NCI-H526 (cell line): ENCODE measurements at places on chromosomes 3 and 15.
A peak's percentile ranks its signal among the peaks of the same experiment; 100 is the strongest.

DNA sequence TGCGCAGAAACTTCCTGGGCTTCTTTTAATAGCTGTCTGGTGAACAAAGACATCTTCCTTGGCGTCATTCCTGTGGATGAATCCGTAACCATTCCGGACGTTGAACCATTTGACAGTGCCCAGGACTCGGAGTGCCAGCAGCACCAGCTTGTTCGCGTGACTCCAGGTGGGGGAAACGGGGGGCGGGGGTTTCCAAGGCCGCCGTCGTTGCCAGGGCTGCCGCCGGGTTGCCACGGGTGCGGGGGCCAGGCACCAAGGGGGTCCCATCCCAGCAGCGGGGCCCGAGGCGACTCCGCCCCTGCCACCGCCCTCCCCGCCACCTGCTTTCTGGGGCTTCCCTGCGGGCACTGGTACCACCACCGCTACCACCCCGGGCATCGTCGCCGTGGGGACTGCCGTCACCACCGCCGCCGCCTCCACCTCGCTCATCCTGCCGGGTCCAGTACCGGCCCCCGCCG is 22.8 kb downstream of the RGMA start:
- DNase-seq, result no peak

DNA sequence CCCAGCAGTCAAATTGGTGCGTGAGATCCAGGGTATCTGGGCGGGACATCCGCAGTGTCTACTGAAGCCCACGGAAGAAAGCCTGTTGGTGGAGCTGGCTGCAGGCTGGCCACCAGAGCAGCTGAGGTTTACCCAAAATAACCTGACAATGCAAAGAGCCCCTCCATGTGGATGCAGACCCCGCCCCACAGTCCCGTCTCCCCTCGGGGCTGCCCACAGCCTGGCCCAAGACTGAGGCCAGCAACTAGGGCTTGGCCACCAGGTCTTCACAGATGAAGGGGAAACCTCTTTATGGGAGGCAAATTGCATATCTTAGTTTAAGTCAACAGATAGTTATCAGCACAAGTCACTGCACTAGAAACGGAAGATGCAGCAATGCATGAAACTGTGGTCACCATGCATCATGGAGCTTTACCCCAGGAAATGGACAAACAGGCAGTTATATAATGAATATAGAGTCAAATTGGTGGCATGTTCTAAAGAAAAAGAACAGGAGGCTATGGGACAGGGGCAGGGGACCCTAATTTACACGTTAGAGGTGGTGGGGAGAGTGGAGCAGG is 86.3 kb downstream of the ARNT2 start:
- no peak for DNase-seq

- no peak for DNase-seq
Measured at GRCh38 chr3:186442162-186442561, 80.1 kb upstream of the DGKG start.

- no peak for DNase-seq
Measured at GRCh38 chr3:189790658-189791057, 159.5 kb downstream of the TP63 start.

DNA sequence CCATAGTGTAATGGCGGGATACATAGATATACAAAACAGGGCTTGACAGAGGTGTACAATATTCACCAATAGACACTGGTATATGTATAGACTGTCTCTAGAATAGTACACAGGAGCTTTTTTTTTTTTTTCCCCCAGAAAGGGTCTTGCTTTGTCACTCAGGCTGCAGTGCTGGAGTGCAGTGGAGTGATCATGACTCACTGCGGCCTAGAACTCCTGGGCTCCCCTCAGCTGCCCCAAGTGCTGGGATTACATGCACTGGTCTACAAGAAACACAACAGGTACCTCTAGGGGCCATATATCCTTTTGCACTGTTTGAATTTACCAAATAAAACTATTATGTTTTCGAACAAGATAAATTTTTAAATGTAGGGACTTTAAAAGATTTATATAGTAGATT is 12.3 kb downstream of the RHOA start:
- DNase-seq, result no peak

DNA sequence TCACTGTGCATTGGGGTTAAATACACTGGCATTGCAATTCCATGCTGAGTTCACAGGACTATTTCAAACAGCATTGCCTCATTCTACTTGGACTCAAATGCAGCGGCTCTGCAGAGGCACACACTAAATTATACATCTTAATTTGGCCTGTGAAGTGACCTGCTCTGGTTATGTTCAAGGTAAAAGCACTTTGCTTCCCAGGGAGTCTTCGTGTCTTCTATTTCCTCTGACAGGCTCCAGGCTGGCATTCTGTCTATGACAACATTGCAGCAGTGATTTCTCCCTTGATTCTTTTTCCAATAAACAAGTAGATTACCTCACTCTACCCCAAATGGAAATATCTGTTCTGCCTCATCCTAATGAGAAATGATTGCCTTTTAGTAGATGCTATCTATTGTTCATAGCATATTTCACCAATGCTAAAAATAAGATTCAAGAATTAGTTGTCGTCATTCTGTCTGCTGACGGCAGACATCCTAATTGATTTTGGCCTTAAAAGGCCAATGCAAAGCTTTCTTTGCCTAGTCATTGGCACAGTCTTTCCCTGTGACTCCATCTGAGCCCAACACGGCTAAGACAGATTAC is 33.8 kb downstream of the FMN1 start:
- no peak for DNase-seq

GRCh38 chr3:45509038-45509767 is 85.3 kb upstream of the LIMD1 start:
- DNase-seq, result no peak

DNA sequence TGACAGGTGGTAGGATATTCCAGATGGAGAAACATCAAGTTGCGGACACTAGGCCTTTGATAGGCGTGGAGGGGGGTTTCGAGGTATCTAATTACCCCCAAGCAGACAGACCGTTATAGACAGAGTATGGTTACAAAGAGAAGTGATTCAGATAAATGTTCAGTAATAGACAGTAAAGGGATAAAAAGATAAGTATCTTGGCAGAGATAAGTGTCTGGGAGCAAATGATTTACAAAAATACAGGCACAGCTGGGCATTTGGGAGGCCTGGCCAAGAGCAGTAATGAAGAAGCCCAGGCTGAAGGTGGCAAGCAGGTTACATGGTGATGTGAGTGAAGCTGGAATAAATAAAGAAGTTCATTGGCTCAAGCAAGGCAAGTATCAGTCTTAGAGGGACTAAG is 659 bp upstream of the MYH15 start:
- no peak for DNase-seq

- no peak for DNase-seq
Measured at GRCh38 chr3:39156421-39156820, 3.0 kb upstream of the CSRNP1 start.

DNA sequence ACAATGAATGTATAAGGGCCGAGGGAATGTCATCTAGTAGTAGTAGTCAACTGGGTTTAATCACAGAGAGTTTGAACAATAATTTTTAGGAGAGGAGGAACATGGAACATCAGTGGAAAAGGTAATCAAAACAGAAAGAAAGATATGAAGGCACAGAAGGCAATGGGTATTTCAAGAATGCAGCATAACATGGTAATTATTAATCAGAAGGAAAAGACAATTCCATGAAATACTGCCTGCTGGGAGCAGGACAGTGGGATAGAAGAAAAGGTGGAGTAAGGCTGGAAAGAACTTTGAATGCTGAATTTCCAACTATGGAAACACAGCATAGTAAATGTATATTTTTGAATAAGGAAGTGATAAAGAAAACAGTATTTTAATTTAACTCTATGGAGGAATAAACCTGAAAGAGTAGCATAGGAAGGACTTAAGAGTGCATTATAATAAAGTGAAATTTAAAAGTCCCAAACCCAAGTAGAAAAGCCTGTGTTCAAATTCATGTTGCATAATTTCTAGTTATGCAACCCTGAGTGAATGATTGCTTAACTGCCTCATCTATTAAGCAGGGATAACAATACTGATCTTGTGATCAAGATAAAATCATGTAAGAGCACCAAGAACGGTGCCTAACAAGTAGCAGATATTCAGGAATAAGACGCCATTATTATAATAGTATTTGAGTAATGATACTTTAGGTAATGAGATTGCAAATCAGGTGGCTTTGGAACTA is 357.7 kb downstream of the TBC1D5 start:
- DNase-seq, result peak; percentile 29
